Umbilical cord (tissue), 2 donors: ENCODE measurements at places on chromosomes 6 and 20.

- DNase-seq = no peak
Measured at GRCh38 chr6:2770171-2770570, 5.0 kb downstream of the WRNIP1 start.

GRCh38 chr6:90294989-90295853 is 1.4 kb downstream of the BACH2 start:
- DNase-seq = peak; percentile 56

DNA sequence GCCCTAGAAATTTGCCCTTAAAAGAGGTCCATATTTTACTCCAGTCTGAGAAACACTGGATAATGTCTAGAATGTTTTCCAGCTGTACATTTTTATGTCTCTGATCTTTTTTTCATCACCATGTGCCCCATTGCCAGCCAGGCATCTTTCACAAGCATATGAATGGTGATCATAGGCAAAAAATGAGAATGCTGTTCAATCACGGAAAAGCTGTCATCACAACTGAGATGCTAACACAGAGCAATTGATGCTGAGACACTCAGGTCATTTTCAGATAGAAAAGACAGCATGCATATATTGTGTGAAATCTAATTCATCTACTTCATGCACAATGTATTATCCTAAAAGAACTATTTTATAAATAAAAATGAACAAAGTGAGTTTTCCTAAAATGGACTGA is 41.6 kb downstream of the CGA start:
- no peak for DNase-seq

- DNase-seq = no peak
Measured at GRCh38 chr20:16709017-16709416, 20.8 kb upstream of the SNRPB2 start.

- DNase-seq = no peak
Measured at GRCh38 chr6:31784098-31784925, 7.2 kb upstream of the VWA7 start.

DNA sequence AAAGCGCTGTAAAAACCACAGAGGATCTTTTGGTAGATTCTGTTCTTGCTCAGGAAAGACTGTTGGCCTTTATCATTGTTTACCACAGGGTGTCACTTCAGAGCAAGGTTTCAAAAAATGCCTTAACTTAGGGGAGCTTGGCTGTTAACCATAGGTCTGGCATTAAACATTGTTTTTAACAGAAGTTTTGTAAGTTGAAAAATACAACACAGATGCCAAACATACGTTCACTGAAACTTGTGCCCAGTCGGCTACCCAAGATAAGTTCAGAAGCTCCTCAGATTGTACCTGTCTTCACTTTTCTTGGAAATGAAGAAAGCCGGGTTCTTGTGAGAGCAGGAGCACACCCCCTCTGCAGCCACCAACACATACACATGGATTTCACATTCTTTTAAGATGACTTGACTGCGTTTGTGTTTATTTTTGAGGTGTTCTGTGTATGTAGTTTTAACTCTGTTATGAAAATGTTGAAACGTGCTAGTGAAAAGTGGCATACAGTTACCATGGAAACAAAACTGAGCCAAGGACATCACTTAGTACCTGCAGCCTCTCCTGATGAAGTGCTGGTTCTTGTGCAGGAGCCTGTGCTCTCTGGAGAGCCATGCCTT is 64.9 kb downstream of the SYCP2L start:
- peak; percentile 81 for DNase-seq

- DNase-seq = peak; percentile 61
Measured at GRCh38 chr6:96899019-96899418, 1.3 kb upstream of the NDUFAF4 start.

- no peak for DNase-seq
Measured at GRCh38 chr6:139204978-139205377, 70.1 kb downstream of the HECA start.

DNA sequence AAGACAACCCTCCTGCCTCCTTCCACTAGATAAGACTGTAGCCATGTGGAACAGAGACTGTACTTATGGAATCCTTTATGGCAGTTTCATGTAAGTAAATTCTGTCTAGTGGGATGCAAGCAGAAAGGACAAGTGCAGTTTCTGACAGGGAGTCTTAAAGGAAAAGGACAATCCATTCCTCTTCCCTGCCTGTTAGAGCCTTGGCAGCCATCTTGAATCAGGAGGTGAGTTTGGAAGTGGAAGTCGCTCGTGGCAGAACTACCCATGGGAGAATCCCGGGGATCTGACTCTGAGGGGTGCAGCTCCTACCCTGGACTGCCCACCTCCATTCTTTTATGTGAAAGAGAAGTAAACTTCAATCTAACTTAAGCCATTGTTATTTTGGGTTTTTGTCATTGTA is 61.4 kb upstream of the AKAP12 start:
- DNase-seq = no peak

- DNase-seq = no peak
Measured at GRCh38 chr6:105648276-105648675, 245.4 kb upstream of the PREP start.

GRCh38 chr20:32667027-32667426 is 6.7 kb downstream of the C20orf203 start:
- DNase-seq = no peak

DNA sequence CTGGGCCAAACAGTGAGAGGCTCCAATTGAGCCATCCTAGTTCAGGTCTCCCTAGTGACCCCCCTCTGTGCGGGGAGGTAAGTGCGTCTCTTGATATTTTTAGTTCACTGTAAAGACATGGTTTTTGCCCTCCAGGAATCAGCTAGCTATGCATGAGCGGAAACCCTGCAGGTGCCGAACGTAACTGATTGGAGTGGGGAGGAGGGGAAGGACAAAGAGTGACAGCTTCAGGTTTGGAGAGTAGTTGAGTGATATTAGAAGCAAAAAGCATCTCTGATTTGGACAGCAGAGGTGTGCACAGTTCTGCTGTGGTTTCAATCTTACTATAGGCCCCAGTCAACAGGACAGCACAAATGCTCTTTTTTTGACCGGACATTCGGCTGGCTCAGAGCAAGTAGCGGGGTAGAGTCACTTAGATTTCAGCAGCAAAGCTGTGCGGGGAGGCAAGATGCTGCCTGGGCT is 31.8 kb downstream of the TBC1D7 start:
- no peak for DNase-seq

GRCh38 chr20:14866841-14867514 is 529.6 kb upstream of the FLRT3 start:
- DNase-seq = no peak

DNA sequence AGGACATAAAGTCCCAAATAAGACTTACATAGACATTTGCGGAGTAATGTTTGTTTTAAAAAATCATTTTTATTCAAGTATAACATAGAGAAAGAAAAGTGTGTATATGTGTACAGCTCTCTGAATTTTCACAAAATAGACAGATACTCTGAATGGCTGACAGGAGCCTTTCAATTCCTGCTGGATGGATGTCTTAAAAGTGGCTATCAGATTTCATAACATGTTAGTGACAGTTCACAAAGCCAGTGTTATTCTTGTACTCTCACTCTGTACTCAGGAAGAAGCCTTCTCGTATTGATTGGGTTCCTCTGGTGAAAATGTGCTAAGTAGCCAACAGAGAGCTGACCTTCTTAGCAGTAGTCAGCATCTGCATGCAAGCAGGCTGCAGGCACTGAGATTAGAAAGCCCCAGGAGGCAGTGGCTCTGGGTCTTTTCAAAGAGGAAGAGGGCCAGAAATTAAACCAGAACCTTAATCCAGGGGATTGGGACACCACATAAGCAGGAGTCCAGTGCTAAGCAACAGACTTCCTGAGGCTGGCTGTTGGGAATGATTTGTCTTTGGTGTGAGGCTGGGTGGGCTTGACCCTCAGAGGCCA is 19.7 kb downstream of the SLC17A4 start:
- DNase-seq = peak; percentile 83

DNA sequence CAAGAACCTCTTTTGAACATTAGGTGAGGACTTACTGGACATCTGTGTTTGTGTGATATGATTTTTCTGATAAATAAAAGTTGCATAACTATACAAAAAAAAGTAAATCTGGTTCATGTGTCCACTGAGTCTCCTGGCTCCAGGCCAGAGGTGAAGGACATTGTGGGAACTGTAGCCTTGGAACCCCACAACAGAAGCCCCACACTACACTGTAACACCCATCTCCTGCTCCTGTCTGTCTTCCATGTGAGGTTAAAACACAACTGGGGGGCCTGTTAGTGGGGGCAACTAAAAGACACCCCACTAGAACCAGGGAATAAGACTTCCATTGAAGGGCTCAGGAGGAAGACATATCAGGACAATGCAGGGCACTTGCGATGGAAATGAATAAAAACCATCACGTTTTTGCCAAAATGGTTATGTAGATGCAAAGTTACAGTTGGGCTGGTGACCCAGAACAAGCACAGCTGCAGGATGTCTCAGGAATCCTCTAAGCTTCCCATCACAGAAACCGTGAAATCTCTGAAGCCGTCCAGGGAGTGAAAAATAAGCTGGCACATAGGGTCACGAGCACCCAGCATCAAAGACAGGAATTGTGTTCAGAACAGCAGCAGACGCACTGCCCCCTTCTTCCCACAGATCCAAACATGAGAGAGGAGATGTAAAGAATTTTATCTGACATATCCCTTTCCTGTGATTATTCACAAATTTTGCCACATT is 36.7 kb upstream of the PCSK2 start:
- no peak for DNase-seq

GRCh38 chr20:15848995-15849610 is 724.1 kb downstream of the KIF16B start:
- no peak for DNase-seq
